Activated naive CD4-positive, alpha-beta T cell (primary cell): ENCODE measurements at places on chromosomes 1 and 21.

GRCh38 chr1:163670989-163671757 is 349.4 kb downstream of the NUF2 start:
- no peak for DNase-seq

- DNase-seq = no peak
Measured at GRCh38 chr1:229128066-229128608, 142.8 kb upstream of the RAB4A start.

DNA sequence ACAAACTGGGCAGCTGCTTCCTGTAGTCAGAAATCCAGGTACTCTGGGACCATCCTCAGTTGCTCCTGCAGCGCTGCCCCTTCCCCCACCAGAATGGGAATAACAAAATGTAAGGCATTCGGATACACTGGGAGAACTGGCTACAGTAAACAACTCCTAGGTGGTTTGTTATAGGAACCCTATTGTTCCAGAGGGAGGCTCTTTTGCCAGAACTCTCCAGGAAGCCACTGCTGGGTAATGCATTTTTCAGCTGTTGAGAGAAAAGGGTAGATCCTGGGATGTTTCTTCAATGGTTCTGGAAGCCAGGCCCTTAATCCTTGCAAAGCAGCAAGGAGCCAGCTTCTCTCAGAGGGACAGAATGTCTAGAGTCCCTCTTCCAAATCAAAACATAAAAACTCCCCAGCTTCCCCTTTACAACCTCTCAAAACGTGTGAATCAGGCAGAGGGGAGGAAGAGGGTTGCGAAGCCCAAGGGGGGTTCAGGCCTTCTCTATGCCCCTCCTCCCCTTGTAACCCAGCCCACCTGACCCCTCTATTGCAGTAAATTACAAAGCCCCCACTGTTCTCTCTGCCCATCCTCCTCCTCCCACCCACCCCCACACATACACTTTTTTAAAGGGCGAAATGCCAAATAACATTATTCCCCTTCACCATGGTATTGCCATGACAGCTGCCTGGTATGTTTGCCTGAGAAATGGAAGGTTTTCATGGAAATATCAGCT is 29.1 kb downstream of the PLPP3 start:
- DNase-seq = no peak

DNA sequence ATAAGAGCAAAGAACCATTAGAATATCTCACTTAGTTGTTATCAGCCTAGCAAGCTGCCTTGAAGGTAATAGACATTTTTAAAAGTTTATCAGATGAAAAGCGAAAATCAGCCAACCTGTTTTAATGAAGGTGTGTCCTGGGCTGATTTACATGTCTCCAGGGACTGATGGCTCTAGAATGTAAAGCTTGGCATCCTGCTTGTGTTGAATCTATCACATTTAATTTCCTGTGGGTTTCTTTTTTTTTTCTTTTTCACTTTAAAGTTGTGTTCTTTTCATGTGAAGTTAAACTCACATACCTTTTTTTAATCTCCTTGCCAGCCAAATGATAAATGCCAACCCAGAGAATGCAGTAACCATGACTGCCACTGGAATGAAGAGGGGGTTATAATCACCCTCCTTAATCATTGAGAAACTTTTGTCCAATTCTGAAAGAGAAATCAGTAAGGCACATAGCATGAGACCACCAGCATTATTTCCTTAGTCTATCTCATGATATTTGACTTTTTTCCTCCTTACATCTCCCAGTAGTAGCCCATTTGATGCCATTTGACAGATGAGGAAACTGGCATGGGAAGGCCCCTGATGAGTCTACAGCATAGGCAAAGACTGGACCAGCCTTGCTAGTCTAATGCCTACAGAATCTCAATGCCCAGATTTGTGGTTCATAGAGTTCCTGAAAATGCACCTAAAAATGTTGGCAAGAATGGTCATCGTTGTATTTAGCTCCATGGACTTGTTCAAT is 10.0 kb downstream of the SELL start:
- no peak for DNase-seq

DNA sequence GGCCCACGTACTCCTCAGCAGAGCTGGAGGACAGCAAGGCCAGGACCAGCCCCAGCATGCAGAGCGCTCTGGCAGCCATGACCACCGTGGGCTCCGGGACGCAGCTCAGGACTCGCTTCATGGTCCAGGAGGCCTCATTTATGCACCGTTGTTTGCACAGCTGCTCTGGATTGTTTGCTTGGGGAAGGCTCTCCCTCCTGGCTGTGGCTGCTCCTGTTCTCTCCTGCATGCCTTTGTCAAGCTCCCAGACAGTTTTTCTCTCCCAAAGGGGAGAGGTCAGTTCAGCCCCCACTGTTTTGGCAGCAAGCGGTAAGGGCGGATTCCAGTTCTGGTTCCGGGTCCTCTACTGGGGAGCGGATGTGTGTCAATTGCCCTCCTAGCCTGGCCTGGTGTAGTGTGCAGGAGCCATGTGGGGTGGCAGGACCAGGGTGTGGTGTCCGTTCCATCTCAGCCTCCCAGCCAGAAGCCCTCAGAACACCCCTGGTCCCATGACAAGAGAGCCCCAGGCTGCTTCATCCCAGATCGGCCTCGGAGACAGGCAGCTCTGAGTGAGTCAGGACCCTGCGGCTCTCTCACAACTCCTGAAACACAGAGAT is at the start of gene TFF3:
Gene TFF3 (minus strand): TSS at position 114 of the 596 bp plus-strand sequence. CDS start 35 bp downstream, at position 79.
- DNase-seq = no peak

DNA sequence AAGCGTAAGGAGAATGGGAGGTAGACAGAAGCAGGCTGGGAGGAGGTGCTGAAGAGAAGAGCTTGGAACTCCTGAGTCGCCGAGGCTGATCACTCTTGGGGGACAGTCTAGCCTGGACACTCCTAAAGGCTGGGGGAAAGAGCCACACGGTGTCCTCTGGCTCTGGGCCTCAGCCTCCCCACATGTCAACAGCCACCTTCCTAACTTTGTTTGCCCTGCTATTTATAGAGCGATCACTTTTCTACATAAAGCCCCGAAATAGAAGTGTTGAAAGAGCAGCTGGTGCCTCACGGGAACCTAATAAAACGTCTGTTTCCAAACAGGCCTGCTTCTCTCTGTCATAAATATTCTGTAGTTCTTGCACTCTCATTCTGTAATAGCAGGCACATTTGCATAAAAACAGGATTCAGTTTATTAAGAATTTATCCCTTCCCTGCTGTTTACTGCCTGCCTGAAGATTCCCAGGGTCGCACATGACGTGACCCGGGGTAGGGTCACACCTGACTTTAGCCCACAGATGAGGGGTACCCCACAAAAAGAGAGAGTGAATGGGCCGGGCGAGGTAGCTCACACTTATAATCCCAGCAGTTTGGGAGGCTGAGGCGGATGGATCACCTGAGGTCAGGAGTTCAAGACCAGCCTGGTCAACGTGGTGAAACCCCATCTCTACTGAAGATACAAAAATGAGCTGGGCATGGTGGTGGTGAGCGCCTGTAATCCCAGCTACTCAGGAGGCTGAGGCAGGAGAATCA is 212.5 kb downstream of the TOMM20 start:
- DNase-seq = no peak

- DNase-seq = peak; percentile 5
Measured at GRCh38 chr21:46459356-46460112, 843 bp downstream of the DIP2A start.

- no peak for DNase-seq
Measured at GRCh38 chr21:34807146-34807880, 138.5 kb downstream of the CLIC6 start.

GRCh38 chr1:199172171-199173124 is 533.6 kb downstream of the PTPRC start:
- no peak for DNase-seq

- no peak for DNase-seq
Measured at GRCh38 chr1:198607714-198608113, 31.1 kb upstream of the PTPRC start.

- DNase-seq = no peak
Measured at GRCh38 chr1:246199086-246199645, 307.9 kb downstream of the SMYD3 start.

DNA sequence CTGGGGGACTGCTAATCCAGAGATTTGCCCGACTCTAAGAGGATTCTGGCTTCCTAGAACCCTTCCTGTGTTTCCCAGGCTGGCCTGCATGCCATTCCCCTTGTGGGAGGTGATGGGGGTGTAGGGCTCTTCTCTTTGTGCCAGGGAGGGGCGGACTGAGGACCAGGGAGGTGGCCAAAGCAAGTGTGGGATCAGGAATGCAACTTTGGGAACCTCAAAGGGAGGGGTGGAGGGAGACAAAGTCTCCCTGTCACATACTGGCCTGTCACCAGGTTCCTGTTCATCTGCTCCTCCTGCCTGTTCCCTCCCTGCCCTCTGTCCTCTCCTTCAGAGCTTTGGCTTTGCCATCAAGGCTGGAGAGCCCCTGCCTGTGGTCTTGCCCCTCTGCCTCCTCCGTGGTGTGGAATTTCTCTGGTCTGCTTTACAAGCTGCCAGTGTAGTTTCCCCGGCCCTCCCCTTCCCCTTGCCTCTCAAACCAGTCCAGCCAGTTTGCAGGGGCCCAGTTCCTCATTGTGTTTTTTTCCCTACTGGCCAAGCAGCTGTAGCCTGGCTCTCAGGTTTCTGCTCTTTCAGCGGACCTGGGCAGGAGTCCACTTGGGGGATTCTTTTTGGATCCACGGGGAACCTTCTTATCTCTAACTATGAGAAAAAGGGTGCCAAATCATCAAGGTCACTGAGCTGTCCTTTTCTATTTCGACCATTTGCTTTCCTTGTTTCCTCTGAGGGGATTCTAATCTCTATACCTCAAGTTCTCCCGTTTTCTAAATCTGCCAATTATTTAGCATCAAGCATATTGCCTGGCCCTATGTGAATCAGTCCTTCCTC is 1.8 kb downstream of the CGN start:
- DNase-seq = no peak

DNA sequence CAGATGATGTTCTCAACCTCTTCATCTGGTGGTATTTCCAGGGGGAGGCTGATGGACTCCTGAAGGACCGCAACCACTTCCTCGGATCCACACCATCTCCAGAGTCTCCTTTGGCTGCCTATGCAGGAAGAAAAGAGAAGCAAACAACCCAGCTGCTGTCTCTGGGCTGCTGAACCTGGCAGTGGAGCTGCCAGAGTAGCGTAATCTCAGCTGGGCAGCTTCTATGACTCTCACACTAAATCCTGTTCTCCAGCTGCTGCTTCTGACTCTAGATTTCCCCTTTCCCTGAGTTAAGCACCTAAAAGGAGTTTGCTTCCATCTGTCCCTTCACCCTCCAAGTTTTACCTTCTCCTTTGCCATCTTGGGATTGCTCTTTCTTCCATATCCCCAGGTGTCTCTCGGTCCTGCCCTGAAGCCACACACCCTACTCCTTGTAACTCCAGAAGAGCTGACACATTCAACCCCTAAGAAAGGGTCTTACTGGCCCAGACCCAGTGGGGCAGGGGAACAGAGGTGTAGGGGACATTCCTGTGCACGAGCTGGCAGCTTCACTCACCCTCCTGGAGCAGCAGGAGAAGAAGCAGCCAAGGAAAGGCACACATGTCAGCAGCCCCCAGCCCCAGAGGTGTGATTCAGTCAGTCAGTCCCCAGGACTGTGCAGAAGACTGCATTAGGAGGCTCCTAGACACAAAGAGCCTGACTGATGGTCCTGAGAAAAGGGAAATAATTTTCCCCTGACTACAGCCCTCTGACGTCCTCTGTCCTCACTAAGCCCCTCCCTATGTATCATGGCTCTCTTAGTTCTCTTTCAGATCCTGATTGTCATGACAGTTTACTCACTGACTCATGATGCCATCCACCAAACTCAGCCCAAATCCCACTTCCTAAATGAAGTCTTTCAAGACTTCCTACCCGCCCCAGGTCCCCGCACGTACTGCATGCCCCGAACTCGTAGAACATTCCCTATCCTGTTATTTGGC is at the start of gene SLAMF9:
Gene SLAMF9 (minus strand): TSS at position 702 of the 980 bp plus-strand sequence. CDS start 100 bp downstream, at position 602.
- no peak for DNase-seq

GRCh38 chr1:233015965-233016364 is 65.6 kb downstream of the NTPCR start:
- DNase-seq = no peak
